ENCODE measurements at places on chromosomes 5 and 9. TPM values are rescaled to one million over a fixed set of nuclear protein-coding genes. Genes with fewer than 3 reads are reported as not detected.

PIP5K1B gene
- total RNA-seq, result not detected

REEP2 gene
- total RNA-seq, result 18.6 TPM

JADE2 gene
- 28.6 TPM for total RNA-seq

BASP1 gene
- total RNA-seq, result 5.9 TPM

STKLD1 gene
- total RNA-seq, result 0.41 TPM

ERAP2 gene
- 3.1 TPM for total RNA-seq

CD274 gene
- 4.6 TPM for total RNA-seq

GKAP1 gene
- total RNA-seq, result 4.0 TPM

PDZD2 gene
- 5.5 TPM for total RNA-seq

F2RL2 gene
- 4.0 TPM for total RNA-seq

HTR1A gene
- total RNA-seq, result not detected

C8G gene
- not detected for total RNA-seq

CCDC183 gene
- total RNA-seq, result 0.13 TPM

FKBP15 gene
- 16.3 TPM for total RNA-seq

PCDH12 gene
- 0.15 TPM for total RNA-seq

PAEP gene
- 0.27 TPM for total RNA-seq

NUDT2 gene
- total RNA-seq, result 37.5 TPM

TICAM2 gene
- total RNA-seq, result 2.3 TPM

SOHLH1 gene
- total RNA-seq, result not detected

EQTN gene
- total RNA-seq, result not detected

CHSY3 gene
- 4.0 TPM for total RNA-seq

CDX1 gene
- not detected for total RNA-seq

PHAX gene
- 70.4 TPM for total RNA-seq

SPINK7 gene
- not detected for total RNA-seq

C1QTNF2 gene
- total RNA-seq, result 0.08 TPM

ANKRD31 gene
- 0.32 TPM for total RNA-seq

ANKRD18B gene
- total RNA-seq, result 7.8 TPM

ADAMTSL2 gene
- not detected for total RNA-seq

RETREG1 gene
- total RNA-seq, result 8.5 TPM

CDC14B gene
- total RNA-seq, result 8.8 TPM

ANKRD55 gene
- total RNA-seq, result 0.74 TPM

IFNA13 gene
- total RNA-seq, result not detected

FOXD4 gene
- total RNA-seq, result 0.37 TPM

MSX2 gene
- total RNA-seq, result 4.3 TPM

IL5 gene
- total RNA-seq, result not detected

ANKRD33B gene
- 11.8 TPM for total RNA-seq

MARVELD2 gene
- total RNA-seq, result 0.13 TPM

ARL15 gene
- total RNA-seq, result 15.6 TPM

RORB gene
- total RNA-seq, result 1.2 TPM

LOX gene
- not detected for total RNA-seq

TOR1A gene
- 50.8 TPM for total RNA-seq

SGCD gene
- 0.08 TPM for total RNA-seq

OR1J2 gene
- total RNA-seq, result not detected

ECSCR gene
- not detected for total RNA-seq

AMBP gene
- total RNA-seq, result not detected

SNCB gene
- total RNA-seq, result not detected

FGD3 gene
- 0.23 TPM for total RNA-seq

SLC28A3 gene
- not detected for total RNA-seq

CERT1 gene
- total RNA-seq, result 10.6 TPM

ACTBL2 gene
- 0.56 TPM for total RNA-seq

FOXD4L6 gene
- total RNA-seq, result 0.05 TPM

DYNC2I2 gene
- 179 TPM for total RNA-seq

NMUR2 gene
- 0.13 TPM for total RNA-seq
